HS-5 (cell line): ENCODE measurements at places on chromosomes 2 and 18.

GRCh38 chr18:12606592-12607315 lies 51.2 kb downstream of the SPIRE1 start:
- DNase-seq: peak; percentile 33

- no peak for DNase-seq
Measured at GRCh38 chr2:127183771-127184170, 36.3 kb downstream of the CYP27C1 start.

DNA sequence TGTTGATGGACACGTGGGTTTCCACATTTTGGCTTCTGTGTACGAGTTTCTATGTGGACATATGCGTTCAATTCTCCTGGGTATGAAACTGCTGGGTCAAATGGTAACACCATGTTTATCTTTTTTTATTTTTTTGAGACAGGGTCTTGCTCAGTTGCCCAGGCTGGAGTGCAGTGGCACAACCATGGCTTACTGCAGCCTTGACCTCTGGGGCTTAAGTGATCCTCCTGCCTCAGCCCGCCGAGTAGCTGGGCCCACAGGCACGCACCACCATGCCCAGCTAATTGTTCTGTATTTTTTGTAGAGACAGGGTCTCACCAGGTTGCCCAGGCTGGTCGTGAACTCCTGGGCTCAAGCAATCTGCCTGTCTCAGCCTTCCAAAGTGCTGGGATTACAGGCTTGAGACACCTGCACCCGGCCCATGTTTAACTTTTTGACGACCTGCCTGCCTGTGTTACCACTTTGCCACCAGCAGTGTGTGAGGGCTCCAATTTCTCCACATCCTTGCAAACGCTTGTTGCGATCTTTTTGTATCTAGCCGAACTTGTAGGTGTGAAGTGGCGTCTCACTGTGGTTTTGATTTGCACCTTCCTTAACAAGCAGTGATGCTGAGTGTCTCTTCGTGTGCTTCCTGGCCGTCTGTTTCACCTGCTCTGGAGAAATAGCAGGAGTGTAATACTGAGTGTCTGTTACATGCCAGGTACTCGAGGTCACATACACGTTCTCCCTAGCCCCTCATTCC lies 6.9 kb downstream of the HSBP1L1 start:
- DNase-seq: no peak

DNA sequence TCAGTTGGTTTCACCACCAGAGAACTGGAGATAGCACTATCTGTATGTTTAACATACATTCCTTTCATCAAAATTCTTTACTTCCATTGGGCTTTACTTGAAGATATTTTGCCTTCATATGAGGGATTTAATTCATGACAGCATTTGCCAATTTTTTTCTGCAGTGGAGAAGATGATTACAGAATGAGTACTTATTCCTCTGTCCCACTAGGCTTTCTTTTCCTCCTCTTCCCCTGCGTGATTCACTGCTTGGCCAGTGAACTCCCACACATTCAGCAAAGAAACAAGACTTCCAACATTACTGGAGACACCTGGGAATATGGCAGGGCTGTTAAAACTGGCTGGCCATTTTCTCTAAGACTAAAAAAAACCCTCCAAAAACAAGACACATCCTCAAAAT lies 425.8 kb upstream of the KCNH7 start:
- peak; percentile 20 for DNase-seq

GRCh38 chr2:137944714-137945113 lies 19.6 kb upstream of the HNMT start:
- DNase-seq: no peak

- no peak for DNase-seq
Measured at GRCh38 chr18:62328586-62329525, 3.7 kb downstream of the TNFRSF11A start.

GRCh38 chr2:122340246-122340645 lies 584.8 kb downstream of the TSN start:
- no peak for DNase-seq
